ENCODE measurements at places on chromosomes 2 and 18.

- no peak for DNase-seq
Observed at GRCh38 chr2:61257446-61257845, 95.5 kb downstream of the C2orf74 start.

DNA sequence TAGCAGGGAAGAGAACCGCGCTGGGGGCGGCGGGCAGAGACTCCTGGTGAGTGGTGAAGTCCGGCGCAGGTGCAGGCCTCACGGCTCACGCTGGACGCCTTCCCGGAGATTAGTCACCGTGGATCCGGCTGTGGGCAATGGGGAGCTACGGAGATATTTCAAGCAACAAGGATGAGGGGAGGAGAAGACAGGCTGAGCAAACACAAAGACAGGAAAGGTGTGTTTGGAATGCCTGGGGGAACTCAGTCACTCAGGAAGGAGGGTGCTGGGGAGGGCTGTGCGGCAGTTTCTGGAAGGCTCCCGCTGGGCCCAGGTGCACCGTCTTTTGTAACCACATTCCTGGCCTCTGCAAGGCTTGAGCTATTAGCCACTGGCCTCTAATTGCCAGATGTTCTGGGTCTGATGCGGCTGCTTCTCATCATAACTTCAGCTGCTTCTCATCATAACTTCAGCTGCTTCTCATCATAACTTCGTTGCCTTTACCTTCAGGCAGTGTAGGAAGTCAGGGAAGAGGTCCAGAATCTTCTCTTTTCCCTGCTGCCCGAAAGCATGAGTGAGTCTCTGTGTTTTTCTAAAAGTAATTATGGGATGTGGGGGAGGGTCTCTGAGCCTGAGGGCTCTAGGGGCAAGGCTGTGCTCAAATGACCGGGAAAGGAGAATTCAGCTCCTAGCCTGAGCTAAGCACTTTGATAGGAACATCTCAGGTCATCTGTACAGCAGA, 118.9 kb downstream of the PXDN start:
- DNase-seq: no peak

GRCh38 chr2:73081181-73081671, 9.7 kb upstream of the SFXN5 start:
- DNase-seq: no peak

DNA sequence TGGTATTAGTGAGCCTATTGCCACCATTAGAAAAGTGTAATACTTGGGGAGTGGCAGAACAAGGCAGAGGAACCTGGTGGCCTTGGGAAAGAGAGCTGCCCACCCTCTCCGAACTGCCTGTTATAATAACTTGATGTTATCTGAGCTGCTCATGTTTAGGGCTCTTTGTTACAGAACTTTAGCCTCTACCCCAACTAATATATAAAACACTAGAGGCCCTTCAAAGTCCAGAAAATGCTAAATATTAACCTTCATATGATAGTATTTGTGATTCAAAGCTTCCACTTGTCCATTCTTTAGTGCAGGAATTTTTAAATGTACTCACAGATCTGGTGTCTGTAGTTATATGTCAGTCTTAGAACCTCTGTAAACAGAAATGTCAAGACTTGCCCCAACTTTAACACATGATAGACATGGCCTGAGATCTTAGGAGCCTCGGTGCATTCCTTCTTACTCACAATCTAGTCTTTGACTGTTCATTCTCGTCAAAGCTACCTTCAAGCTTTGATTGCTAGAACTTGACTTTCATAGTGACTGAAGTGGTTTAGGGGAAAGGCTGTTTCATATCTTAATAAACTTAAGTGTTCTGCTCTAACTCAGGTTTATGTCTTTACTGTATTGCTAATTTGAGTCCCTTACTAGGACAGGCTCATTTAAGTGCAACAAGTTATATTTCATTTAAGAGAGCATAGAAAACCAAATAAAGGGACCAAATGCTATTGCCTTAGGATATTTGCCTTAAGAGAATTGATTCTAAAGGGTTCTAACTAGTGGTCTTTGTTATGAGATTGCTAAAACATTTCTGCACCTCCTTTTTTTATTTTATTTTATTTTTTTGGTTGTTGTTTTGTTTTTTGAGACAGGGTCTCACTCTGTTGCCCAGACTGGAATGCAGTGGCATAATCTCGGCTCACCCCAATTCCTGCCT, 41.6 kb downstream of the DDX1 start:
- DNase-seq: no peak

GRCh38 chr2:109374548-109375130, 239.1 kb downstream of the SEPTIN10 start:
- DNase-seq: no peak

- no peak for DNase-seq
Observed at GRCh38 chr18:61891894-61892293, 913 bp downstream of the RNF152 start.

- DNase-seq: no peak
Observed at GRCh38 chr18:9066358-9066757, 36.1 kb upstream of the NDUFV2 start.

DNA sequence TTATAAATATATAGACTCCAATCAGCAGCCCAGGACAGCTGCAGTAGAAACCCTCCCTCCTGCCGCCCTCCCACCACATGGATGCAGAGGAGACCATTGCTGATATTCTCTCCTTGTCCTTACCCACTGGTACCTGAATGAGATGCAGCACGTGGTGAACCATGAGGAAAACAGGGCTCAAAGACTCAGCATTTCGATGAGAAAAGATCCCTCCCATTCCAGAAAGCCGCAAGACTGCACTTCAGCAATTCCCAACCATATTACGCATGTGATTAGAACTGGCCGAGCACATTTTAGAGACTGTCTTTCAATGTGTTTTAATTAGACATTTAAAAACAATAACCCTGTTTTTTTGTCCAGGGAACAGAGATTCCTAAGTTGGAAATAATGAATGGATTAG, 125.5 kb downstream of the NRP2 start:
- no peak for DNase-seq

DNA sequence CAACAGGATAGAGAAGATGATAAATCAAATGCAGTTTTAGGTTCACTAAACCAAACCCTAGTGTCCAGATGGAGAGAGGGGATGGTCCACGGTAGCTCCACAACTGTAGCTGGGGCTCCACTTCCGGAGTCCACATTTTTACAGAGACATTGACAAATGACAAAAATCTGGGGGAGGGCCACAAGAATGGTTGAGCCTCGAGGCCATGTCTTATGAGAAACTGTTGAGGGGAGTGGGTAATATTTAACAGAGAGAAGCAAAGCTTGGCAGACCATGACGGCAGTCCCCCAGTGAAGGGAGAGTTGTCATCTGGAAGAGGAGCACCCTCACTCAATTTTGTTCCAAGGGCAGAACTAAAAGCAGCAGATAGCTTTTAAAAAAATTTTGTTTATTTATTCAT, 17.6 kb upstream of the EPHA4 start:
- DNase-seq: no peak
